ENCODE measurements at places on chromosomes 7 and 10. TPM values are rescaled to one million over a fixed set of nuclear protein-coding genes. Genes with fewer than 3 reads are reported as not detected.

- no peaks in the 10 kb centered on the region for H3K36me3 ChIP-seq
- no peak for DNase-seq
- H3K27ac ChIP-seq: no peak overlapping the region
- no peaks in the 10 kb centered on the region for H3K27me3 ChIP-seq
- no peaks in the 10 kb centered on the region for H3K4me1 ChIP-seq
These were observed 253.8 kb downstream of the CSTF2T start for GRCh38 chr10:51445588-51445987.

Gene LGI1
- total RNA-seq: 0.29 TPM

DNA sequence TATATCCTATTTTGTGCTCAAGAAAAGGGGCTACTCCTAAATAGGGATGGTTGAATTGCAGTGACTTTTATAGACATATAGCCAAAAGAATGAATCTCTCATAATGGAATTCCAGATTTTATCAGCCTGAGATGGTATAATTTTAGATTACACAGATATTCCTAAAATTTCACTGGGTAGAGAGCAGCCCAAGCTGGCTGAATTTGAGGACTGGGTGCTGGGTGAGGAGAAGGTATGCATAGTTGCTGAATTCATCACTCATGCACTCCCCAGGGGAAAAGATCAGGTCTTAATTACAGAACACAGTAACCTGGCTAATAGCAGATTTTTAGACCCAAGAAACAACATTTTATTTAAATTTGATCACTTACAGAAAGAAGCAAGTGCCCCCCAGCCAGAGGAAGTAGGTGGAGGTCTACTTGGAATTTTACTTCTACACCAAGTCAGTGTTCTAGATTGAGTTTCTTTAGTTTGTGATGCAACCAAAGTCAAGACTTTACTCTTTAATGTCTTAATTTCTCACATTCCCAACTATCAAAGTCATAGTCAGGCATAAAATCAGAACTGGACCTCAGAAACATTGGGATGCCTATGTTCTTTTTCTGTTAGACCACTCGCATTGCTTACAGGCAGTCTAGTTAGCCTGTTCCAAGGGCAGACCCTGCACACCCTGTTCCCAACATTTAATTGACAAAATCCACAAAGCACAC lies 337.4 kb upstream of the PODXL start:
- H3K4me1 ChIP-seq: peaks cover 38% of the 10 kb centered on the region
- no peak overlapping the region for H3K4me3 ChIP-seq
- no peak overlapping the region for H3K27ac ChIP-seq
- DNase-seq: no peak

- no peaks in the 10 kb centered on the region for H3K36me3 ChIP-seq
- no peaks in the 10 kb centered on the region for H3K4me1 ChIP-seq
- no peak overlapping the region for H3K27ac ChIP-seq
- H3K4me3 ChIP-seq: no peak overlapping the region
- no peak for DNase-seq
These were observed 15.9 kb upstream of the IGF2BP3 start for GRCh38 chr7:23486002-23486773.

DNA sequence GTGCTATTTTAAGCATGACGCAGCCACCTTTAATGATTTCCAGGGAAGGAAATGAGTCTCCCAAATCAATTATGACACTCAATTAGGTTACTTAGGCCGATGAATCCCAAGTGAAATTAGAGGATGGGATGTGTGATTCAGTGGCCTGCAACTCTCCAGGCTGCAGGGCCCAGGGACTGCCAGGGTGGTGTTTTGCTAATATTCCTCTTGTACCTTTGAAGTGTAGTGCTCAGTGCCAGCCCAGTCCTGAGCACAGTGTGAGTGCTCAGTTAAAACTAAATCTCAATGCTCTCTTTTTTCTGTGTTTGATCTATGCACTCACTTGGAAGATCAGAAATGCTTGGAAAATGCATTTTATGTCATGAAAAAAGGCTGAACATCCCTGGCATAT lies 51.6 kb downstream of the SEM1 start:
- H3K36me3 ChIP-seq: no peaks in the 10 kb centered on the region
- H3K27ac ChIP-seq: no peak overlapping the region
- no peak overlapping the region for H3K4me3 ChIP-seq
- no peak for DNase-seq

DNA sequence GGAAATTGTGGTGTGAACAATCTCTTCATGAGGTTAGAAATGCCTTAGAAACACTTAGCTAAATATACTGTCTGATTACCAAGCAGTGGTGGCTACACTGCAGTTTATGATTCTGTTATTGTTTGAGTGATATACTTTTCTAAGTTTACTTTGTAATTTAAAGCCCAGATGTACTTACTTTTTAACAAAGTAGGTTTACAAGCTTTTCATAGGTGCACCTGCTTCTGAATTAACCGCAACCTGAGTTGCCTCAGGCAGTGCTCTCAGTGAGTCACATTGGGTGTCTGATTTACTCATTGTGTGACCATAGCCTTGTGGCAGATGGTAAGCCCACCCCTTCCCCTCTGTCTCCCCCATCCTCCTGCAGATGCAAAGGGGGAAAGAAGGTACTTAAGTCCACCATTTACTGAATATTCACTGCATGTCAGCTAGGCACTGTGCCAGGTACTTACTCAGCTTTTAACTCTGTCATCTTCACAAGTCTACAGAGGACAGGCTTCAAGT lies 9.0 kb downstream of the MTURN start:
- H3K36me3 ChIP-seq: no peaks in the 10 kb centered on the region
- peaks cover 13% of the 10 kb centered on the region for H3K4me1 ChIP-seq
- no peak overlapping the region for H3K27ac ChIP-seq

DNA sequence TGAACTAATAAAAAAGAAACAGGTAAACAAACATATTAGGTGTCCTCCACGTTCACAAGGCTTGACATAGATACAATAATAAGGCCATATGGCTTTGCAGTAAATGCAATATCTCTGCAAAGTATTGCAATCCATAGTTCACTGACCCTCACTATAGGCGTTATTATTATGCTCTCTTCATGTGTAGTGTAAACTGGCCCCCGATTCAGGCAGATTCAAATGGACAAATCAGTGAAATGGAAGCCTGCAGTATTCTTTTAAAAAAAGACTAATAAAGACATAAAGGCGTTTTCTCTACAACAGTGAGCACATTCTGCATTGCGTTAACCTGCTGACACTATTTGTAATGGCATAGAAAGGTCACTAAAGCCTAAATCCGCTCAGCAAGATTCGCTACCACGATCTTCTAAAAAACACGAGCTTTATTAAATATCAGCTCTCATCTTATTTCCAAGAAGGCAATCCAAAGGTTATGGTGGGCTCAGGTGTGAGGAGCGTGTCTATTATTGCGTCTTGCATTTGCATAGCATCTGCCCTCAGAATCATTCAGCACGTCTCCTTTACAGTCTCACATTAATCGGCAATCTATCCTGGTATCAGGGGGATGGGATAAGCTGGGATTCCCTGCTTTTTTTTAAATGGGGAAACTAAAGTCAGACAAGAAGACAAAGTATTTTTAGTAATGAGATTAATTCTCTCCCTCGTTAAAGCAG lies 36.2 kb downstream of the FRMD4A start:
- peaks cover 13% of the 10 kb centered on the region for H3K27me3 ChIP-seq
- H3K36me3 ChIP-seq: no peaks in the 10 kb centered on the region
- no peaks in the 10 kb centered on the region for H3K4me1 ChIP-seq
- DNase-seq: no peak
- no peak overlapping the region for H3K27ac ChIP-seq

DNA sequence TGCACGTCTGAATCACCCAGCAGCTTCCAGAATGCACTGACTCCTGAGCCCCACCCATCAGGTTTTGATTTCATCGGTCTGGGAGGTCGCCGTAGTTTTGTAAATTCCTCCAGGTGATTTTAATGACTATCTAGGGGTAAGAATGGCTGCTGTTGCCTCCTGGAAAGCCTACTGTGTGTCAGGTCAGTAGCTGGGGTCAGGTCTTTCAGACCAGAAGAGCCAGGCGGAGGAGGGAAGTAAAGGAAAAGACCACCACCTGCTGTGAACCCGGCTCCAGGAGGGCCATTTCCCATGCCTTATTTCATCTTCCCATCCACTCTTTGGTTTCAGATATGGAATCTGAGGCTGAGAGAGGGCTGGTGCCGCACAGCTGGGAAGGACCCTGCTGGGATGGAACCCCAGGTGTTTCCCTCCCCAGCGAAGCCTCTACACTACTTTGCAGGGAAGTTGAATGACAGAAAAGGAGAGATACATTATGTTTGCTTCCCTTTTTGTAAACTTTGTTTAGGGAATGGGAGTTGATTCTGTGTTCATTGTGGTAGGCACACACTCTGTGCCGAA lies 19.8 kb downstream of the ADAMTS14 start:
- no peak overlapping the region for H3K27ac ChIP-seq
- no peaks in the 10 kb centered on the region for H3K36me3 ChIP-seq
- no peak overlapping the region for H3K4me3 ChIP-seq
- peaks cover 31% of the 10 kb centered on the region for H3K4me1 ChIP-seq

DNA sequence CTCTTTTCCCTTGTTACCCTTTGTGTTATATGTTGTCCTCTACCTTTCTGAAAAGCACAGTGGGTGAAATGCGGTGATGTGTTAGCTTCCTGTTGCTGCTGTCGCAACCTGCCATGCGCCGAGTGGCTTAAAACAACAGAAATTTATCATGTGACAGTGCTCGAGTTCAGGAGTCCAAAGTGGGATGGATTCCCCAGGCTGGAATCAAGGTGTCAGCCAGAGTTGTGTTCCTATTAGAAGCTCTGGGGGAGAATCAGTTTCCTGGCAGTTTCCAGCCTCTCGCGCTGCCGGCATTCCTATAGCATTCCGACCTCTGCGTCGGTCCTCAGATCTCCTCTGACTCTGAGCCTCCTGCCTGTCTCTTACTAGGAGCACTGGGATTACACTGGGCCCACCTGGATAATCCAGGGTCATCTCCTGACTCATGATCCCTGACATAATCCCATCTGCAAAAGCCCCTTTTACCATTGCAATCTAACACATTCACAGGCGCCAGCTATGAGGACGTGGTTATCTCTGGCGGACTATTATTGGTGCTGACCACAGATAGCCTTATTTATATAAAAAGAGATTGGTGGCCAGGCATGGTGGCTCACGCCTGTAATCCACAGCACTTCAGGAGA lies 207.5 kb downstream of the CUX1 start:
- no peak for DNase-seq
- peaks cover 2% of the 10 kb centered on the region for H3K36me3 ChIP-seq
- no peaks in the 10 kb centered on the region for H3K4me1 ChIP-seq

GRCh38 chr7:25894902-25895791 lies 256.9 kb upstream of the NFE2L3 start:
- H3K27me3 ChIP-seq: peaks cover 4% of the 10 kb centered on the region
- peaks cover 9% of the 10 kb centered on the region for H3K4me1 ChIP-seq
- no peaks in the 10 kb centered on the region for H3K36me3 ChIP-seq
- peak overlapping the region; percentile 62 for H3K4me3 ChIP-seq
- H3K27ac ChIP-seq: no peak overlapping the region
- DNase-seq: peak; percentile 71
